Coronary artery (tissue), 2 donors: ENCODE measurements at places on chromosomes 1 and 21.

- no peak for DNase-seq
Measured at GRCh38 chr1:157132111-157132510, 6.1 kb downstream of the ETV3 start.

DNA sequence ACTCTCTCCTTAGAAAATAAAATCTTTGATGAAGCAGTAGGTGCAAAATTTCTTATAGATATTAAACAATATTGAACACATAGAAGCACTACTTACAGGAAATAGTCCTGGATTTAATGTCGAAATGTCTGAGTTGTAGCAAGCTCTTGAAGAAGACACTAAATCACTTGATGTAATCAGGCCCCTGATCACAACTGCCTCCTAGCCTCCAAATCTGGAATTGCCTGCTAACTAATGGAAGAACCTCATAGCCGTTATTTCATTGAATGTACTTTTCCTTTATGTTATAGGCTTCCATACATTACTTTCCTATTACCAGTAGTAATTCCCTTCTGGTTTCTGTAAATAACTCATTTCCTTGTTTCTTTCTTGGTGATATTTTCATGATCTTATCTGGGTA is 675.7 kb upstream of the CHRM3 start:
- no peak for DNase-seq

GRCh38 chr1:59672851-59673572 is 141.7 kb upstream of the HOOK1 start:
- no peak for DNase-seq

- no peak for DNase-seq
Measured at GRCh38 chr1:55329091-55329490, 113.9 kb upstream of the USP24 start.

- no peak for DNase-seq
Measured at GRCh38 chr1:147542569-147542897, 1.2 kb downstream of the BCL9 start.

GRCh38 chr1:77978293-77978968 is 441 bp downstream of the FUBP1 start:
- no peak for DNase-seq

DNA sequence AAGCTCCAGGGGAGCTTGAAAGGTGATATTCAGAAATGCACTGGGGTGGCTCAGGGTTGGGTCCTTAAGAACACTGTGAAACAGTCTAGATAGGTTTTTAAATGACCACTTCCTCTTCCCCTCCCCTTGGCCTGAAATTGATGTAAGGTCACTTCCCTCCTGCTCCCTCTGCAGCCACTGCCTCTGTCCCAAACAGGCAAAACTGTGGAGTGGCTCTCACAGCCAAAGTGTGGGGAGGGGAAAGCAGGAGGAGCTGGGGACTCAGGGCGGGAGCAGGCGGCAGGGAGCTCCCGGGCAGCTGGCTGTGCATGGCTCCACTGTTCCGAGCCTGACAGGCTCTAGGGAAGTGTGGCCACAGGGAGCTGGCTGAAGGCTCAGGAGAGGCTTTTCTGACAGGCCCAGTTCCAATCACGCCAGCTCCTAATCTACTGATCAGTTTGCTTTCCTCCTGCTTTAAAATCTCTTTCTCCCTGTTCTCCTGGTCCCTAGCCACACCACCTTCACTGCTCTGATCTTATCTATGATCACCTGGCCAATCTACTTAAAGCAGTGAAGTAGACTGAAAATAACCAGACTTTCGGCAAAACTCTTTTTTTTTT is 5.1 kb upstream of the CSRP1 start:
- DNase-seq = peak; percentile 83

- DNase-seq = no peak
Measured at GRCh38 chr1:150987924-150988323, 5.8 kb downstream of the ANXA9 start.

GRCh38 chr1:15950302-15950701 is 25.6 kb downstream of the ZBTB17 start:
- DNase-seq = no peak

DNA sequence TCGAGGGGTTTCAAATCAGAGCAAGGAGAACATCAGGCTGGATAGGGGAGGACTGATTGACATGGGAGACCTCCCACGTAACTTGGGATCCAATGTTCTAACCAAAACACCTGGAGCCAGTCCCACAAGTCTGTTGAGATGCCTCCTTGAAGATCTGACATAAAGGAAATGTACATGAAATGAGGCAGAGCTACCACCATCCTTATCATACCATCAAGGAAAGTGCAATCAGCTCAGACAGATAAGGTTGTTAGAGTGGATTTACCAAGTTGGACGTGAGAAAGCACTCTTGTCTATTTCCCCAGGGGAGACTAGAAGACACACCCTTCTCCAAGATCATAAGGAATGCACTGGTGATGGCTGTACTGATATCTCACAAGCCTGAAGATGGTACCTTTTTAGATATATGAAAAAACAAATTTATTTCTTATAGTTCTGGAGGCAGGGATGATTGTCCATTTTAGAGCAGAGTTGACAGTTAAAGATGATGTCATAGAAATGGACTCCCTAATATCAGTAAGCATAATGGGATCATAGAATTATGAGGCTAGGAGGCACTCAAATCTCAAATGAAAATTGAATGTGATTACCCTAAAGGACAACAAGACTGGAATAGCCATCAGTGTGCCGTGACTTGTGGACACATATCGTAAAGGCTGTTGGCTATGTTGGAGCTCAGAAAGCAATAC is 129.1 kb upstream of the RAB4A start:
- DNase-seq = no peak

DNA sequence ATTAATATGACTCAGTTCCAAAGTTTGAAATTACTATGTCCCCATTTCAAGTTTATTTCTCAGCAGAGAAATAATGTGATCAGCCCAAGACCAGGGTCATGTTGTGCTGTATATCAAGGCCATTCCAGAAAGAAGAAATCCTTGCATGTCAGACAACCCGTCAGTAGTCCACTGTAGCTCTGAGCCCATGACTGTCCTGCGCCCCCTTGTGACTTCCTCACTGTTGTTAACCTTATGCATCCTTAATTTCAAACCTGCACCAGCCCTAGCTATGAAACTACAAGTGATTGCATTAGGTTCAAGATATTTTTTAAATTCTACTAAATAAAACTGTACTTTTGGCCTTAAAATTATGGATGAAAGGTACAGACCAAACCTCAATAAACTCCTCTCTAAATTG is 133.0 kb downstream of the LRRC7 start:
- no peak for DNase-seq

GRCh38 chr21:18477043-18477442 is 73.5 kb upstream of the TMPRSS15 start:
- no peak for DNase-seq

- no peak for DNase-seq
Measured at GRCh38 chr1:27057389-27057788, 44.7 kb upstream of the TENT5B start.

DNA sequence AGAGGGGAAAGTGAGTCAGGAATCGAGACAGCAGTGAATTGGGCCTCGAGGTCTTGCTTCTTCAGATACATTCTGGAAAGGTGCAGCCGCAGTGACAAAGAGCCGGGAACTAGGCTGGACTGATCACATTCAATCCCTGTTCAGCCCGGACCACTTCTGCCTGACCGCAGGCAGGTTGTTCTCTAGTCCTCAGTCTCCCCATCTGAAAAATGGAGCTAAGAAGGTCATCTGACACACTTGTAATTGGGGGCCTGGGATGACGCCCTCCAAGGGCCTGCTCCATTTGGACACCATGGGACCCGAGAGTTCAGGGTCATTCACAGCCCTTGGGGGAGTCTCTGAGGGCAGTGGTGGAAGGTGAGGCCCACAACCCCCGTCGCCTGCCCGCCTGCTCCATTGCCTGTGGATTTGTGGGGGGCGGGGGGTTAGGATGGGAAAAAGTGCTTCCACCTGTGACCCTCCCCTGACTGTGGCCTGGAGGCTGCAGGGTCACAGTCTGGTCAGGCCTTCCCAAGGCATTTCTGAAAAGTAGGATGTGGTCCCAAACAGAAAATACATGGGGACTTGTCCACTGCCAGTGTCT is 87.9 kb upstream of the CSF3R start:
- DNase-seq = no peak

GRCh38 chr21:40481764-40482163 is 365.2 kb downstream of the DSCAM start:
- no peak for DNase-seq

DNA sequence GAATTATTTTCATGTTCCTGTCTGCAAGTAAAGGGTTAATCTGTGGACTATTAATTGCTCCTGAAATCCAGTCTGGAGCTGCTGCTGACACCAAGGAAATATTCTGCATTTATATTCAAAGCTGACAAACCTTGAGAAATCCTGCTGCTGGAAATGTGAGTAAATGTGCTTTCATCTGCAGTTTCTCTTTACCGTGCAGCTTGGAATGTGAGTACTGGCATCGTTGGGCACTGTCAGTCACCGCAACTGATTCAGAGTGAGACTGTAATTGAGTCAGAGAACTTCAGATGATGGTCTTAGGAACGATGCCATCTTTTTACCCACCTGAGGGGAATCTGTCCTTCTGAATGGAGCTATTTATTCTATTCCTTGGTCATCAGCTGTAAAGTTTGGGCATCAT is 420.6 kb downstream of the SIPA1L2 start:
- DNase-seq = no peak

GRCh38 chr1:191306916-191307315 is 829.3 kb upstream of the BRINP3 start:
- DNase-seq = no peak

GRCh38 chr21:33380483-33380998 is 22.7 kb upstream of the IFNGR2 start:
- DNase-seq = peak; percentile 97

- DNase-seq = no peak
Measured at GRCh38 chr1:160708801-160709200, 2.8 kb downstream of the CD48 start.

DNA sequence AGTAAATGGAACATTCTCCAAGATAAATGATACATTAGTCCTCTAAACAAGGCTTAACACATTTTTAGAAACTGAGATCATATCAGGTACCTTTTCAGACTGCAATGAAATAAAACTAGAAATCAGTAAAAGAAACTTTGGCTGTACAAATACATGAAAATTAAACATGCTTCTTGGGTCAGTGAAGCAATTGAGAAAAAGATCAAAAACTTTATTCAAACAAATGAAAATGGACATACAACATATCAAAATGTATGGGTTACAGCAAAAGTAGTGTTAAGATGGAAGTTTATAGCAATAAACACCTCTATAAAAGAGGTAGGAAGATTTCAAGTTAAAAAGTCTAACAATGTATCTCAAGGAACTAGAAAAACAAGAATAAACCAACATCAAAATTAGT is 598.5 kb downstream of the SMYD3 start:
- no peak for DNase-seq

DNA sequence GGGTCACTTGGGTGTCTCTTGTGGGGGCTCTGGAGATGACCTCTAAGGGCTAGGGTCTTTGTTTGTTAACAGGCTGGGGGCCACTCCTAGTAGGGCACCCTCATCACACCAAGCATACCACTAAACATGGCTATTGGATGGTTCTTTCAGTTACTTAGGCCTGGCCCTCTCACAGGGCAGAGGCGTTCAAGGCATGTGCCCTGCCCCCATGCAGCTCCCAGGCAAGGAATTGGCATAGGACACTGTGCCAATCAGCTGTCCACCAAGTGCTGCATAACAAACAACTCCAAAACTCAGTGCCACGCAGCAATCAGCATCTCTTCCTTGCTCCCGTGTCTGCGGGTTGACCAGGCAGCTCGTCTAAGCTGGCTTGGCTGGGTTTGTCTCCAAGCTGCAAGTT is 2.1 kb upstream of the KCNAB2 start:
- DNase-seq = no peak

GRCh38 chr21:29335720-29336119 is 37.0 kb downstream of the BACH1 start:
- no peak for DNase-seq

- no peak for DNase-seq
Measured at GRCh38 chr21:36035381-36035791, 24.9 kb downstream of the SETD4 start.

DNA sequence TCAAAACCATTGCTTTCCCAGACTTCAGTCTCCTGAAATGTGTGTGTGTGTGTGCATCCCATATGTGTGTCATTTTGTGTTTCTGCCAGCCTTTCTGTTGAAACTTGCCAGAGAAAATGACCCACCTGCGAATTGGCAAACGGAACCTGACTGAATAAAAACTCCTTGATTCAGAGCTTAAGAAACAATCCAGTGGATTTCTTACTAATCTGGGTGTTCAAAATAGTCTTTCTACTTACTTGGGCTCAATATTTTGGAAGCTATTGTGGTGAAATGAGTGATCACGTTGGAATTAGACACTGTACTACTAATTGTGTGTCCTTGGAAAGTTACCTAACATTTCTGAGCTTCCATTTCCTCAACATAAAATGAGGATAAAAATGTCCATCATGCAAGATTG is 138.9 kb upstream of the ERG start:
- DNase-seq = no peak

GRCh38 chr1:163211667-163212066 is 9.0 kb upstream of the RGS5 start:
- no peak for DNase-seq

GRCh38 chr21:21851205-21851604 is 853.0 kb downstream of the NCAM2 start:
- DNase-seq = no peak

DNA sequence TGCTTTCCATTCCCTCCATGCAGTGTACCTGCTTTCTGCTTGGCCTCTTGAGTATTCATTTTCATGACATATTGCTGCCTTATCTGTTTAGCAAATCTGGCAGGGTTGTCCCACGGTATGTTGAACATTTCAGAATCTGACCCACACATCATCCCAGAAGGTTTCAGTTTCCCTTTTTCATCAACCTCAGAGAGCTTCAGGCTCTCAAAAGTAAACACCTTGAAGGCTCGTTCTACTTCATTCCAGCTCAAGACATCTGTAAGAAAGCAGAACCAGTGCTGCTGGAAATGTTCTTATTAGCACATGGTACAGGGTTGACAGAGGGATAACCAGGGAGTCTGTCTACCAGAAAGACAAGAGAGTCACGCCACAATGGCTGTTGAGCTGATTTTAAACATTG is 103.6 kb downstream of the SPAG17 start:
- no peak for DNase-seq

- no peak for DNase-seq
Measured at GRCh38 chr1:35499652-35500176, 57.5 kb downstream of the KIAA0319L start.

GRCh38 chr1:186976700-186977099 is 148.0 kb downstream of the PLA2G4A start:
- no peak for DNase-seq
